ENCODE measurements at places on chromosomes 11 and 22.

- DNase-seq = no peak
Measured at GRCh38 chr11:73648571-73649046, 2.2 kb downstream of the PLEKHB1 start.

DNA sequence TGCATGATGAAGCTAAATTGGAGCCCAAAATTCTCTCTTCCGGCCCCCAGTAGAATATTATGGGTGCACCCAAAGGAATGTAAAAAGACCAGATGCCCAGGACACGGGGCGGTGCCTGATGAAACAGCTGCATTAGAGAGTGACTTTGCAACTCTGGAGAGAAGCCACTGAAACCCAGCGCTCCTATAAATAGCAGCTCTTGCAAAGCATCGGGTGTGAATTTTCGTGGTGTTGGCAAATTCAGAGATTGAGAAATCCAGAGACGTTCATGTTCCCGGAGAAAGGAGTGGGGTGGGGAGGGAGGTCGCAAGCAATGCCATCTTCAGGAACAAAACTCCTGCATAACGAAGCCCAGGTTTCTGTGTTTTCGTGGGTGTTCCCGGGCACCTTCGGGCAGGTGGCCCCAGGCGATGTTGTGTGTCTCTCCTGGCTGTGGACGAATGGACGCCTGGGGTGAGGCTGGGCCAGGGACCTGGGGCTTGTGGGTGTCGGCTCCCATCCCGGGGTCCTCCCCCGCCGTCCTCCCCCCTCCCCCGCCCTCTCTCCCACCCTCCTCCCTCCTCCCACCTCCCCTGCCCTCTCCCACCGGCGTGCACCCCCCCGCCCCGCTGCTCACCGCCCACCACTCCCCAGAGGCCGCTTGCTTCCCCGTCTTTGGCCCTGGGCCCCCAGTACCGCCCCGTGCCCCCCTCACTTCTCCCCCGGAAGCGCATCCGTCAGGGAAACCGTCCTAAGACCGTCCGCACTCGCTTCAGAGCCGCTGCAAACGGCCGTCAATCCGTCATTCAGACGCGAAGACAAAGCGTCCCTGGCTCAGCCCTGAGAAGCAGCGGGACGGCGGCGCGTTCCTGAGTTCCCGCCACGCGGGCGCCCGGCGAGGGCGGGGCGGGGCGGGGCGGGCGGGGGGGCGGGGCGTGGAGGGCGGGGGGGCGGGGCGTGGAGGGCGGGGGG is 26.7 kb upstream of the TOLLIP start:
- DNase-seq = peak; percentile 62

- DNase-seq = no peak
Measured at GRCh38 chr11:29629286-29629685, 387.5 kb downstream of the KCNA4 start.

DNA sequence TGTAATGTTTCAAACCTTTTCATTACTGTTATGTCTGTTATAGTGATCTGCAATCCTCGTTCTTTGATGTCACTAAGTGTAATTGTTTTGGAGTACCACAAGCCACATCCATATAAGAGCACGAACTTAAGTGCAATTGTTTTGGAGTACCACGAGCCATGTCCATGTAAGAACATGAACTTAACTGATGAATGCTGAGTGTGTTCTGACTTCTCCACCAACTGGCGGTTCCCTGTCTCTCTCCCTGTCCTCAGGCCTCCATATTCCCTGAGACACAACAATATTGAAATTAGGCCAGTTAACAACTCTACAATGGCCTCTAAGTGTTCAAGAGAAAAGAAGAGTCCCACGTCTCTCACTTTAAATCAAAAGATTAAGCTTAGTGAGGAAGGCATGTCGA is 23.5 kb downstream of the TESMIN start:
- DNase-seq = no peak

DNA sequence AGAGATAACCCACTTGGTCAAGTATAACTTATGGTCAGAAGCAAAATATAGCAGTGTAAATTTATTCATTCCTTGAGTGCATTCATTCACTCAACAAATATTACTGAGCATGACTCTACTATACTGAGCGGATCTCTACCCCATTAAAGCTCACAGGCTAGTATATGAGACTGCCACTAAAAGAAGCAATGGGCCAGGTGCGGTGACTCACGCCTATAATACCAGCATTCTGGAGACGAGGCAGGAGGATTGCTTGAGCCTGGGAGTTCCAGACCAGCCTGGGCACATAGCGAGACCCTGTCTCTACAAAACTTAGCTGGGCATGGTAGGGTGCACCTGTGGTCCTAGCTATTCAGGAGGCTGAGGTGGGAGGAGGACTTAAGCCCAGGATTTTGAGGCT is 197.6 kb upstream of the BLID start:
- DNase-seq = no peak

- no peak for DNase-seq
Measured at GRCh38 chr11:65216830-65217229, 35.1 kb downstream of the CAPN1 start.

DNA sequence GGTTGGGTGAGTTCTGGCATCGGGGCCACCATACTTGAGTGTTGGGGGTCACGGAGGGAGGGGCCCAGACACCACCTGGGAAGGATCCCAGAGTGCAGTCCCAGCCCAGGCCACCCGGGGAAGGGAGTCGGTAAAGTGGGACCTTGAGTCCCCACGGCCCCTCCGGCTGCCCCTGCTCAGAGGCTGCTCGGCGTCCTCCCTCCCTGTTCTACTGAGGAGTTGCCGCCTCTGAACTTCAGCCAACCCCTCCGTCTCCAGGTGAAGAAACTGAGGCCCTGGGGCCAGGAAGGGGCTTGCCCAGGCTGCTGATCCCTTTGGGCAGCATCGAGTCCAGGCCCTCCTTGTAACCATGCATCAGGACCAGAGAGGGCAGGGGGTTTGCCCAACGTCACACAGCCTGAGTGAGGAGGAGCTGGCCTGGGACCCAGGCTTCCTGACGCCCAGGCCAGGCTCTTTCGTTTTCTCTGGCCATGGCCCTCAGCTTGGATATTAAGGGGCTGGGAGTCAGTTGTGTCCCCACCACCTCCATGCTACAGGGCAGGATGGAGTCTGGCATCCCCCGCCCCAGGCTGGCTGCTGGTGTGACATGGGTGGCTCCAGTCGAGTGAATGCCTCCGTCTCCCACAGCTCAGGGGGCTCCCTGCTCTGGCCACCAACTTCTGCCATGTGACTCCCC is 1.3 kb downstream of the PARVG start:
- no peak for DNase-seq

GRCh38 chr22:24687322-24687721 is 84.3 kb downstream of the GGT1 start:
- no peak for DNase-seq

DNA sequence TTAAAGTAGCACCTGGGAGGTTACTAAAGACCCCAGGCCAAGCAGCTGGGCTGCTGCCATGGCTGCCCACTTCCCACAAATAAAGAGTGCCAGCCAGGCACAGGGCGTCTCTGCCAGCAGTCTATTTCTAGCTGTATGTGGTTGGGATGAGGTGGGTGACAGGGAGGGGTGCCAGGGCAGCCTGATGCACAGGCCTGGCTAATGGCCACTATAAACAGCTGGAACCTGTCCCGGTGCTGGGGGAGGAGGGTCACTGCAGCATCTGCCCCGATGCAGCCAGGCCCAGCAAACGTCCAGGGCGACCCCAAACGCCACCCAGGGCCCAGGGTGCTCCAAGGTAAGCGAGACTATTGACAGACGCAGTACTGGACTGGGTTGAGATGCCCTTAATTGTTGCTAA is 37.4 kb downstream of the SCUBE1 start:
- no peak for DNase-seq

- no peak for DNase-seq
Measured at GRCh38 chr22:38262051-38262795, 10.6 kb downstream of the TMEM184B start.

- DNase-seq = no peak
Measured at GRCh38 chr11:24078018-24078417, 418.8 kb upstream of the LUZP2 start.

DNA sequence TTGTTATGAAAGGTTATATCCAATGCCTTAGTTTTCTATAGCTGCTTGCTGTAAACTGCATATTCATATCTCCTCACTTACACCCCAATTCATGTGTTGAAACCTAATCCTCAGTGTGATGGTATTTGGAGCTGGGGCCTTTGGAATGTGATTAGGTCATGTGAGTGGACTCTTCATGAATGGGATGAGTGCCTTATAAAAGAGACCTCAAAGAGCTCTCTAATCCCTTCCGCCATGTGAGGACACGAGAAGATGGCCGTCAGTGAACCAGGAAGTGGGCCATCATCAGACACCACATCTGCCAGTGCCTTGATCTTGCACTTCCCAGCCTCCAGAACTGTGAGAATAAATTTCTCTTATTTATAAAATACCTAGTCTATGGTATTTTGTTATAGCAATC is 79.3 kb downstream of the CYP2R1 start:
- no peak for DNase-seq

- no peak for DNase-seq
Measured at GRCh38 chr11:2130881-2131352, 8.3 kb downstream of the IGF2 start.

- DNase-seq = no peak
Measured at GRCh38 chr22:29801796-29802195, 34.6 kb downstream of the UQCR10 start.

DNA sequence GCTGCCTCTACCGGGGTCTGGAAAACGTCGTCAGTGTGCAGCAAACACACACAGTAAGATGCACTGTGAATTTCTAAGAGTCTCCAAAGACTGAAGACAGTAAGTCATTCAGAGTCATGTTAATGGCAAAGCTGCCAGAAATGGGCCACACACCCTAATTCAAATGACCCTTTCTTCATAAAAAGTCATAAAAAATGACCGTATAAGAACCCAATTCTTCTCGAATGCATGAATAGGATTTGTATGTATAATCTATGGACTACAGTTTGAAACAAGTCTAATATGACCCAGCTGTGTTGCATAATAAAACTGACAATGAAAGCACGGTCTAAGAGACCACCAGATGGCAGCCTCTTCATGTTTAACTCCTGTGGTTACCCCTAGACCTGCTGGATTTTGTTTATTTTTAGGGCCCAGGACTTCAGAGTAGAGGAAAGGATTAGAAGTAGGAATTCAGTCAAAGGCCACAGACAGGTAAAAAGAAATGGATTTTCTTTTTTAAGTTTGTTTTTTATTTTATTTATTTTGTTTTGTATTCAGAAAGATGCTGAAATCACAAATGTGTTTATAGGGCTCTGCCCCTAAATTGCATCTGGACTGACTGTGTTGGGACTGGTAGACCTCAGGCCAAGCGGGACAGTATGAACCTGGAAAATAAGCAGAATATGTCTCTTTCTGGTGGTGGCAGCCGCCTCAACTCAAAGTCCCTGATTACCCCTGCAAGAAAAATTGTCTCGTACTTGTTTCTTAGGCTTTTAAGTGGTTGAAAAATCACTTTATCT is 32.1 kb upstream of the SLC5A12 start:
- no peak for DNase-seq

DNA sequence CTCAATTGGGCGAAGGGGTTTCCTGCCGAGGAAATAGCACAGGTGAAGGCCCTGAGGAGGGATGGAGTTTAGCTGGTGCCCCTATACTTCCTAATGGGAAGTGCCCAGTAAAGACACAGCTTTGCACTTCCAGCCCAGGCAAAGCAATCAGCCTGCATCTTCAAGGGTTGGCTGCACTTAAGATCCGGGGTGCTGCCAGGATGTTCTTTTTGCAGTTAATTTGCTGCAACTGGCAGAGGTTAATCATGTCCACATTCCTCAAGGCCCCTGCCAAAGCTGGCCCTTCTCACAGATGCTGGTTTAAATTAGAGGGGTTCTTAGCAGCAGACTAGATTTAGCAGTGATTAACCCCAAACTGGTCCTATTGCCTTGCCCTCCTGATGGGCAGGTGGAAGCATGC is 137.7 kb upstream of the NAV2 start:
- no peak for DNase-seq

- DNase-seq = no peak
Measured at GRCh38 chr22:37511395-37512104, 7.7 kb downstream of the CARD10 start.

- DNase-seq = no peak
Measured at GRCh38 chr22:21697021-21697771, 31.4 kb downstream of the PPIL2 start.

DNA sequence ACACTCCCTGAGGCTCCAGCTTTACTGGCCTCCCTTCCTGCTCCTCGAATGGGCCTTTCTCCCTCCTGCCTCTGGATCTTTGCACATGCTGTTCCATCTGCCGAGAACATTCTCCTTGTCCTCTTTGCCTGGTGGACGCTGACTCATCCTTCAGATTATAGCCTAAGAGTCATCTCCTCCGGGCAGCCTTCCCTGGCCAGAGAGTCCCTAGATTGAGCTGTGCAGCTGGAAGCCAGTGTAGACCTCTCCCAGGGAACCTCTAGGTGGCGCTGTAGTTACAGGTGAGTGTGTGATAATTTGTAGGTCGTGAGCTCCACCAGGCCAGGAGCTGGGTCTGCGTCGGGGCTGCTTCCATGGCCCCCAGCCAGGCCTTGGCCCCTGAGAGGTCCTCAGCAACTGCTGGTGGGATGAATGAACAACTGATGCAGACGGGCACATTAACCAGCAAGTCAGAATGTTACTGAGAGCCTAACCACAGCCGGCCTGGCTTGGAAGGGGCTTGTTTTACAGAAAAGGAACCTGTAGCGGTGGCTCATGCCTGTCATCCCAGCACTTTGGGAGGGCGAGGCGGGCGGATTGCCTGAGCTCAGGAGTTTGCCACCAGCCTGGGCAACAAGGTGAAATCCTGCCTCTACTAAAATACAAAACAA is 8.7 kb downstream of the PNPLA5 start:
- DNase-seq = peak; percentile 52

- no peak for DNase-seq
Measured at GRCh38 chr11:114317787-114318137, 21.6 kb downstream of the NNMT start.

DNA sequence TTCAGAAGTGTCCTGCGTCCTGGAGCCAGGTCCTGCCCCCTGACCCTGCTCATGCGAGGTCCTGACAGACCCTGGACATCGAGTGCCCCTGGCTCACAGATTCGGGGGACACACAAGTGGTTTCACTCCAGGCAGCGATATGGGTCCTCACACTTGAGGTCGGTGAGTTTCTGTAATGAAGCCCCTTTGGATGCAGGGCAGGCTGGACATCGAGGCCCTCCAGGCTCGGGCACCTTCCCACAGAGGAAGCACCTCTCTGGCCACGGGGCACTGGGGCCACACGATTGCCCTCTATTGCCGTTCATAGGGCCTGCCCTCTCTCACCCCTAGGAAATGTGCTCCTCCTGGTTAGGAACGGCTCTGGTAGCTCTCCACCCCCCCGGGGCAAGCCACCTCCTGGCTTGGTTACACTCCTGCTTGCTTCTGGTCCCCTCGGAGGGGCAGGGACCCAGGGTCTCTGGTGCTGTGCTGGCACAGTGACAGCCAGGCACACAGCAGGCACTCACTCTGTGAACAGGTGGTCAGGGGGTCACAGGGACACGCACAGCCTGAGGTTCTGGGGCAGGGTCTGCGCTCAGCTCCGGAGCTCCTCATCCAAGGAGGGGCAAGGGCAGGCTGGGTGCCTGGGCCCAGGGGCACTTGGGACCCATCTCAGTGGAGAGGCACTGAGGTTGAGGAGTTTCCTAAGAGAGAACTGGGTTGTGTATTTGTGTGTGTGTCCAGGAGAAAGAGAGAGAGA is 907.7 kb downstream of the BRD1 start:
- no peak for DNase-seq

DNA sequence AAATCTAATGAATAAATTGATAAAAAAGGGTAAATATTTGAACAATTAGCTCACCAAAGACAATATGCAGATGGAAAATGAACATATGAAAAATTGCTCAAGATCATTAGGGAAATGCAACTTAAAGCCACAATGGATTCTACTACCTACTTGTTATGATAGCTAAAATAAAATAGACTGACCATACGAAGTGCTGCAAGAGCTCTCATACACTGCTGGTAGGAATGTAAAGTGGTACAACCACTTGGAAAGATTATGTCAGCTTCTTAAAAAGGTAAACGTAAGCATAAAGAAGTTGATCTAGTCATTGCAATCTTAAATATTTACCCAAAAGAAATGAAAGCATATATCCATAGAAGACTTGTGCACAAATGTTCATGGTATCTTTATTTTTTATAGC is 504.2 kb upstream of the ARHGAP42 start:
- DNase-seq = no peak
